ENCODE measurements at places on chromosomes 4 and X. TPM values are rescaled to one million over a fixed set of nuclear protein-coding genes. Genes with fewer than 3 reads are reported as not detected.

DNA sequence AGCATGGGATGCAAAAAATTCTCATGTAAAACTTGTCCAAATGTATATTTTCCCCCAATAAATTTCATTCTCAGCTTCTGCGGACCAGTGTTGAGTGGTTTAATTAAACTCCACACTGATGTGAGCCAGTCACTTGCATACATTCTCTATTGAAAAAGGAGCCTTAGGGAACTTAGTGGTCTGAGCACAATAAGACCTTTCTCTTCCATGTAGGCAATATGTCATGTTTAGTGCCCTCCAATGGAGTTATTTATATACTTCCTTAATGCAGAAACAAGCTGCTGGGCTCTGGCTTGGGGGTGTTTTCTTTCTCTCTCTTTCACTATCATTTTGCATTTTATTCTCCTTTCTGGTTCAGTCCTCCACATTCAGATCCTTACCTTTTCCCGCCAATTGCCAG lies 196.9 kb downstream of the ANAPC10 start:
- no peaks in the 10 kb centered on the region for H3K36me3 ChIP-seq
- H3K4me3 ChIP-seq, result no peak overlapping the region
- no peak for DNase-seq
- no peaks in the 10 kb centered on the region for H3K27me3 ChIP-seq
- H3K4me1 ChIP-seq, result no peaks in the 10 kb centered on the region
- no peak overlapping the region for H3K27ac ChIP-seq

Gene ADGRL3
- 4.0 TPM for total RNA-seq

Gene ZAR1
- total RNA-seq, result 0.55 TPM

DNA sequence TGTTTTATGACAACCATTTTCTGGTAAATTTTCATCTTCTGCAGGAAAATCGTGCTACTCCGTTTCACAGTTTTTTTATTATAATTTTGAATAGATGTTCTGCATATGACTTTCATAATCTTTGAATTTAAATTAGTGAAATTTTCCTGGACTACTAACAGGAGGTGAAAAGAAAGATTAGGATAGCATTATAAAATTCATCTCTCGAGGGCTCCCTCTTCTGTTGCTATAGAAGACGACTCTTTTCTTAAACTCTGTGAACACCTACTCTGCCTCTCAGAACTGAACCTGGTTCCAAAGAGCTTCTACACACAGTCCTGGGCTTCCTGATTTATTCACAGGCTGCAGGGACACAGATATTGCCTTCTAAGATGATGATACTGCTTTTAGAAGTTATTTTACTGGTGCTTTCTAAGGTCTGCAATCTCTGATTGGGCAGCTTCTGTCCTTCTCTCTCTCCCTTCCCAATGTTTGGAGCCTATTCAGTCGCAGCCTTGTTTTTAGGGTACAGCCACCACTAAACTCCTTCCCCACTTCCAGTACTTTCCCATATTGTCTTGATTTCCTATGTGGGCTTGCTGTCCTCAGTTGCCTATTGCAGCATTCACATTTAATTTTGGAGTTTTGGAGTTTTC lies 10.1 kb upstream of the SAP30 start:
- no peaks in the 10 kb centered on the region for H3K27me3 ChIP-seq
- H3K27ac ChIP-seq, result no peak overlapping the region
- no peak overlapping the region for H3K4me3 ChIP-seq
- H3K36me3 ChIP-seq, result no peaks in the 10 kb centered on the region
- no peaks in the 10 kb centered on the region for H3K4me1 ChIP-seq

- no peak for DNase-seq
- no peak overlapping the region for H3K4me3 ChIP-seq
- no peaks in the 10 kb centered on the region for H3K27me3 ChIP-seq
- H3K36me3 ChIP-seq, result no peaks in the 10 kb centered on the region
Measured at GRCh38 chr4:54414545-54414944, 185.5 kb downstream of the PDGFRA start.

Gene HSFX3
- not detected for total RNA-seq

DNA sequence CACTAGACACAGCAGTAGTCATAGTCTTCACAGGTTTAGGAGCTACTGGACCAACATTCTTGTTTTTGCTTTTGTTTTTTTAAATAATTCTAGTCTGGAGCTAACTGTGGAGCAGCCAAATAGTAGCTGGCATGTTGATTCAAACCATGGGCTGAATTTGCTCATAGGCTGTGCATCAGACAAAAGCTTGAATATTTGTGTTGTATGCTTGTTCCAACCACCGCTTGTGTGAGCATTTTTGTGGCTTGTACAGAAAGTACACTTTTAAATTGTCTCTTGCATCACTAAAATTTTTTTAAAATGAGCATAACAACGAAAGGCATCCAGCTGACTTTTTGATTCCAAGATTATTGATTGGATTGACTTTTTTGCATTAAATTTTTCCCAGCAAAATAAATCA lies 39.6 kb downstream of the CCNI start:
- H3K4me1 ChIP-seq, result no peaks in the 10 kb centered on the region
- DNase-seq, result no peak
- no peaks in the 10 kb centered on the region for H3K27me3 ChIP-seq
- H3K4me3 ChIP-seq, result no peak overlapping the region
- no peak overlapping the region for H3K27ac ChIP-seq
- peaks cover 31% of the 10 kb centered on the region for H3K36me3 ChIP-seq

Data from upper lobe of right lung (tissue), 1 donor.